ENCODE measurements at places on chromosomes 4 and X.

GRCh38 chrX:149504226-149504914, 736 bp downstream of the IDS start:
- peak; percentile 60 for DNase-seq
- H3K27ac ChIP-seq = peak overlapping the region; percentile 98
- no peaks in the 10 kb centered on the region for H3K27me3 ChIP-seq
- H3K4me3 ChIP-seq = peak overlapping the region; percentile 79
- H3K36me3 ChIP-seq = peaks cover 32% of the 10 kb centered on the region
- H3K4me1 ChIP-seq = peaks cover 48% of the 10 kb centered on the region

DNA sequence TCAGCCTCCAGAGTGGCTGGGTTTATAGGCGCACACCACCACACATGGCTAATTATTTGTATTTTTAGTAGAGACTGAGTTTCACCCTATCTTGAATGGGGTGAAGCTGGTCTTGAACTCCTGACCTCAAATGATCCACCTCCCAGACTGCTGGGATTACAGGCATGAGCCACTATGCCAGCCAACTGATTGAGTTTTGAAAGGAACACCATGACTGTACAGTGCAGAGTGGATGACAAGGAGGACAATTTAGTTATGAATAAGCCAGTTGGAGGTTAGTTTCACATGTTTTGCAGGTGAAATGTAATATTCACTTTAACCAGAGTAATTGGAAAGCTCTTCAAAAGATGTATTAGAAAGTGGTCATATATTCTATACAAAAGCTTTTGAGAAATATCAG, 60.8 kb downstream of the PCDH18 start:
- no peaks in the 10 kb centered on the region for H3K36me3 ChIP-seq
- H3K4me1 ChIP-seq = no peaks in the 10 kb centered on the region
- H3K4me3 ChIP-seq = no peak overlapping the region
- no peak for DNase-seq
- H3K27ac ChIP-seq = no peak overlapping the region

DNA sequence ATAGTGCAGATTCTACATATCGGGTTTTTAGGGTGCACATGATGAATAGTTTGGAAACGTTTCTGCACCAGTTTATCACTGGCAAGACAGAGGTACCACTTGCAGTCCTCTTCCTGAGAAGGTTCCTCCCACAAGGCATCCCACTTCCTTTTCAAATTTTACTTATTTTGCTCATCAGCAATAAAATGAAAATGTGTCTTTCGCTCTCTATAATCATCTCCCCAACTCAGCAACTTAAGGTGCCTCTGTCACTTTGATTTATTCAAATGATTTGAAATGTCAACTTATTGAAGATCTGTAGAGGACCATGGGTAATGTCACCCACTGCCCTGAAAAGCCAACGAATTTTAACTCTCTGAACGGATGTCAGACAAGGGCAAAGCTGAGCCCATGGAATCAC, 53.2 kb downstream of the VGLL1 start:
- no peak for DNase-seq
- H3K36me3 ChIP-seq = no peaks in the 10 kb centered on the region
- peaks cover 37% of the 10 kb centered on the region for H3K4me1 ChIP-seq
- no peaks in the 10 kb centered on the region for H3K27me3 ChIP-seq

GRCh38 chr4:15021311-15021710, 19.0 kb downstream of the CPEB2 start:
- no peak overlapping the region for H3K4me3 ChIP-seq
- DNase-seq = no peak
- no peak overlapping the region for H3K27ac ChIP-seq
- H3K27me3 ChIP-seq = no peaks in the 10 kb centered on the region
- H3K4me1 ChIP-seq = no peaks in the 10 kb centered on the region

GRCh38 chrX:153968255-153968654, 3.4 kb downstream of the HCFC1 start:
- H3K27me3 ChIP-seq = no peaks in the 10 kb centered on the region
- DNase-seq = no peak
- H3K4me3 ChIP-seq = peak overlapping the region; percentile 2
- peaks cover 53% of the 10 kb centered on the region for H3K4me1 ChIP-seq
- H3K36me3 ChIP-seq = peaks cover 6% of the 10 kb centered on the region

- no peak for DNase-seq
- H3K36me3 ChIP-seq = no peaks in the 10 kb centered on the region
- H3K4me1 ChIP-seq = peaks cover 5% of the 10 kb centered on the region
- no peak overlapping the region for H3K27ac ChIP-seq
- H3K4me3 ChIP-seq = no peak overlapping the region
Measured at GRCh38 chrX:140500441-140500840, 4.4 kb downstream of the SOX3 start.

DNA sequence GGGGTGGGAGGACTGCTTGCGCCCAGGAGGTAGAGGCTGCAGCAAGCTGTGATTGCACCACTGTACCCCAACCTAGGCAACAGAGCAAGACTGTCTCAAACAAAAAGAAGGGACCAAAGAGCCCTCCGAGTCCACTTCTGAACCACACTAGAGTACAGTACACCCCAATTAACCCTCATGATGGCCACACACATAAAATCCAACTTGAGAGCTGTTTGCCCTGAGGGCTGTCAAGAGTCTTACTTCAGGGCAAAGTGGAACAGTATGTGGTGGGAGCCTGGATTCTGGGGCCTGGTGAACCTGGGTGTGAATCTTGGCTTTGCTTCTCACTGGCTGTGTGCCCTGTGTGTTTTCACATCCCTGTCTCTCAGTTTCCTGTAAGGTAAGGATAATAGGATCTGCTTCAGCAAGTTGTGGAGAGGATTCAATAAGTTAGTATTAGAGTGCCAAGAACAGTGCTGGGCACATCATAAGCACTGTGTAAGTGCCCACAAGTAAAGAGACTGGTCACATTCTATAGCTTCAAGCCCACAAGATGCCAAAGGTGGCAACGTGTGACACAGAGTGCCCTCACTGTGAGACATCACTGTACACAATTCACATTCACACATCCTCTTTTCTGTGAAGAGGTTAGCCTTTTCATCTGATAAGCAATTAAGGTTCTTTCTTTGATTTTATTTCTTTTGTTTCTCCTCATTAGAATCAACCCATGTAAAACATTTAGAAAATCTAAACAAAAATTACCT, 52.1 kb downstream of the LEF1 start:
- no peaks in the 10 kb centered on the region for H3K36me3 ChIP-seq
- H3K4me1 ChIP-seq = peaks cover 46% of the 10 kb centered on the region
- peak overlapping the region; percentile 43 for H3K27ac ChIP-seq
- H3K4me3 ChIP-seq = no peak overlapping the region

DNA sequence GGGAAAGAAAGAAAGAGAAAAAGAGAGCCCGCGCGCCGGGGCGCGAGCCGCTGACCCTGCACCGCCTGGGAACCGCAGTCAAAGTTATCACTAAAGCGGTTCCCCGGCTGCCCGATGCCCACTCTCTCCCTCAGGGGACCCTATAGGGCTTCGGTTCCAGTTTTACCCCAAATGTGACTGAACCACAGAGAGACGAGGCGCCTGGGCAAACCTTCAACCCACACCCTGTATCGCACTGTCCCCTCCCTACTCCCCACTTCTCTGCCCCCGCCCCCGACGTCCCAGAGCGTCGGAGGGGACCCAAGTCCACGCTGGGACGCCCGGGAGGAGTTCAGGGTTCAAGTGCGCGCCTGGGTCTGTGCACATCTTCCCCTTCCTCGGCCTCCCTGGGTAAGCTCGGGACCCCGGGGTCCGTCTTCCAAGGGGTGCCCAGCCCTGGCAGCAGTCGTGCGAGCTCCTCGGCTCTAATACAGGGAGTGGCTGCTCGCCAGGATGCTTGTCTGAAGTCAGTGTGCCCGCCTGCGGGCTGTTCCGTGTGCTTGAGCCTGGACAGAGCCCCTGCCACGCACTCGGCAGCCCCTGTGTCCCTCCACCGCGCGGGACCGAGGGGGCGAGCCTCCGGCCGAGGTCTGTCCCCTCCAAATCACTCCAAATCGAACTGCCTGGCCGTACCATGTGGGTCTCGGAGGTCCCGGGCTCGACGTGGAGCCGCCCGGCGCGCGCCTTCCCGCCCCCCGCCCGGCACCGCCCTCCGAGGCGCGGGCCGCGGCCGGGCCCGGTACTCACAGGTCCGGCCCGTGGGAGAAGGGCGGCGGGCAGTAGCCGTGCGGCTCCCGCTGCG, 960 bp downstream of the TRPC3 start:
- H3K27me3 ChIP-seq = peaks cover 10% of the 10 kb centered on the region
- no peak for DNase-seq

DNA sequence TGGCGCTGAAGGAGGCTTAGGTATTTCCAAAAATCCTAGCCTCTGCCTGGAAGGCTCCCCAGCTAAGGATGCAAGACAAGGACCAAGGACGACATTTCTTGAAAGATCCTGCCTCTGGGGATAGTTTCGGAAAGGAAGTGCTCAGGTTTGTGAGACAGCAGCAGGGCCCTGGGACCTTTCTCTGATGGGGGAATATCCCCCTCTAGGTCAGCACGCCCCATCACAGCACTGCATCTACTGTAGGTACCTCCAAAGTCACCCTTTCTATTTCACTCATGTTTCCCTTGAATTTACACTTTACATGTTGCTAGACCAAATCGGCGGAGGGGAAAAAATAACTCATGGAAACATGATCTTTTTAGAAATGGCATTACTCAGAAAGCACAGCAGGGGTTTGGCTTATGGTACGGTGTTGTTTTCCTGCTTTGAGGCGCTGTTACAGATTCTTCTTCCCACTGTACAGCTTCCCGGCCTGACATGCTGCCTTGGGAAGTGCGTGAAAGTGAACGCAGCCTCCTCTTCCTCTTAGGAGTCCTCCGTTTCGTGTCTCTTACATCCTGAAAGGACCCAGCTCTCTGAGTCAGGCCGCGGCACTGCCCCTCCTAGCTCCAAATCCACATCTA, 77.2 kb upstream of the DHRSX start:
- H3K36me3 ChIP-seq = no peaks in the 10 kb centered on the region
- no peak overlapping the region for H3K4me3 ChIP-seq
- peaks cover 13% of the 10 kb centered on the region for H3K27me3 ChIP-seq

DNA sequence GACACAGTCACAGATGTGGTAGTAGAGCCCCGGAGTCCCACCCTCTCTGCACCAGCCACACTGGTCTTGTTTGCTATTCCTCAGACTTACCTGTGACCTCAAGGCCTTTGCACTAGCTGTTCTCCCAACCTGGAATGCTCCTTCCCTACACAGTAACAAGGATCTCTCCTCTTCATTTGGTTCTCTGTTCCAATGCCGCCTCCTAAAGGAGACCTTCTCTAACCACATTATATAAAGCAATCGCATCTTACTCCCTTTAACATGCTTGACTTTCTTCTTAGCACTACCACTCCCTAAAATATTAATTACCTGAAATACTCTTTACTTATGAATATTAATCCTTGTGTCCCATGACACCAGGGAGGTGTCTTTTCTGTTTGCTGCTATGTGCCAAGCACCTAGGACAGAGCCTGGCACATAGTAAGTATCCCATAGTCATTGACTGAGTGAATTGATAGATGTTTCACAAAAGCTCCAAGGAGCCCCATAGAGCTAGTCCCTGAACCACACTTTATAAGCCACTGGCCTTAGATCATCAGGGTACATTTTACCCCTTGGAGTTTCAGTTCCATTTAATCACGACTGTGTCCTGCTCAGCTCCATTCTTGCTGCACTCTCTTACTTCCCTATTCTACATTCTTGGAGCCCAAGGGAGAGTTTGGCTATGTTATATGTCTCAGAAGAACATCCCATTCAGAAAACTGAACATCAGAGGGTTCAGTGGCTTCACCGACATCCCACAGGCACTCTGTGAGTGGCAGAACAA, 312.7 kb downstream of the RAB28 start:
- no peak overlapping the region for H3K27ac ChIP-seq
- DNase-seq = no peak
- H3K27me3 ChIP-seq = no peaks in the 10 kb centered on the region
- no peaks in the 10 kb centered on the region for H3K4me1 ChIP-seq

- DNase-seq = no peak
- no peaks in the 10 kb centered on the region for H3K36me3 ChIP-seq
- no peak overlapping the region for H3K4me3 ChIP-seq
- H3K4me1 ChIP-seq = no peaks in the 10 kb centered on the region
- no peaks in the 10 kb centered on the region for H3K27me3 ChIP-seq
- H3K27ac ChIP-seq = no peak overlapping the region
Measured at GRCh38 chr4:185792384-185793115, 19.4 kb downstream of the SORBS2 start.

DNA sequence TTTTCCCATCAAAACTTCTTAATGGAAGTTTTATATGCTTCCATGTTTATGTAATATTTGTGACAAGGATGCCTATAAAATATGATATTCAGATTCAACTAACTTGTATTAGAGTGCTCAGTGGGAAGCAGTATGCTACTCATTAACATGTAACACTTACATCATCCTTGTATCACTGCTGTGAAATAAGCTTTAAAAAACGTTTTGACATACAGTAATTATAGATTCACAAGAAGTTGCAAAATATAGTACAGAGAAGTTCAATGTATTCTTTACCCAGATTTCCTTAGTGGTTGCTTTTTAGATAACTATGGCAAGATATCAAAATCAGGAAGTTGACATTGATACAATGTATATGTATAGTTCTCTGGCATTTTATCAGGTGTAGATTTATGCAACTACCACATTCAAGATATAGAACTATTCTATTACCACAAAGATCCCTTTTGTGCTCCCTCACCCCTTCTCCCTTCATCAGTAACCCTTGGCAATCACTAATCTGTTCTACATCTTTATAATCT, 56.3 kb downstream of the DTHD1 start:
- no peak overlapping the region for H3K27ac ChIP-seq
- no peak overlapping the region for H3K4me3 ChIP-seq
- DNase-seq = no peak
- no peaks in the 10 kb centered on the region for H3K27me3 ChIP-seq
- H3K36me3 ChIP-seq = no peaks in the 10 kb centered on the region
- peaks cover 8% of the 10 kb centered on the region for H3K4me1 ChIP-seq

DNA sequence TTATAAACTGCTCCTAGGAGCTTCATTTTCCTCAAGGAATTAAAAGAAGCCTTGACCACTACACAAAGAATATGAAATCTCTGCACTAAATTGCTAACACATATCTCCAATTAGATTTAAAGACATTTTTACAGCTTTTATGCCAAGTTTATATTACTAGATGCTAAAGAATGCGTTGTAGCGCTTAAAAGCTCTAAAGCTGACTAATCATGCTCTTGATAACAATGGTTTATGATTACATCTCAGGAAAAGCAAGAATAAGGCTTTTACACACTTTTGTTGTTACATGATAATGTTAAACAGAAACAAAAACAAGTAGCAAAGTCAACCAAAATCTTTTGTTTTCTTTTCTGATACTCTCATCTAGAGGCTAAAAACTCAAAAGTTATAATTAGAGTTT, 44.7 kb downstream of the SLC10A7 start:
- H3K27me3 ChIP-seq = no peaks in the 10 kb centered on the region
- no peak for DNase-seq
- H3K4me3 ChIP-seq = no peak overlapping the region
- H3K4me1 ChIP-seq = no peaks in the 10 kb centered on the region
- H3K36me3 ChIP-seq = no peaks in the 10 kb centered on the region

DNA sequence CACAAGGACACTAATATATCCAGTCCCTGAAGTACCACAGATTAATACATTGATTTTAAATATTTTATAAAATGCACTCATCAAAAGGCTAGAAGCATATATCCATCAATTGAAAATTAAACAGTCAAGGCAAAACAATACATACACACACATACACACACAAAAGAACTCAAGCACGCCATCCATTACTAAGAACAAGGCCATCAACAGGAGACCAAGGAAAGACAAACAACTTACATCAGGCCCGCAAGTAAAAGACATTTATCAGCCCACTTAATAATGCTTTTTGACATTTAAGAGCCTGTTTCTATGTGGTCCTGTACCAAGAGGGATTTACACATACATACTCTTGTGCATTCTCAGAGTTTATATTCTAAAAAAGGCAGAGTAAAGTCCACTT, 50.0 kb upstream of the ZNF827 start:
- H3K27ac ChIP-seq = no peak overlapping the region
- no peaks in the 10 kb centered on the region for H3K36me3 ChIP-seq
- no peaks in the 10 kb centered on the region for H3K4me1 ChIP-seq
- H3K4me3 ChIP-seq = no peak overlapping the region
- no peak for DNase-seq
- H3K27me3 ChIP-seq = no peaks in the 10 kb centered on the region
